NCI-H774 (cell line): ENCODE measurements at places on chromosomes 7 and 10.
A peak's percentile ranks its signal among the peaks of the same experiment; 100 is the strongest.

DNA sequence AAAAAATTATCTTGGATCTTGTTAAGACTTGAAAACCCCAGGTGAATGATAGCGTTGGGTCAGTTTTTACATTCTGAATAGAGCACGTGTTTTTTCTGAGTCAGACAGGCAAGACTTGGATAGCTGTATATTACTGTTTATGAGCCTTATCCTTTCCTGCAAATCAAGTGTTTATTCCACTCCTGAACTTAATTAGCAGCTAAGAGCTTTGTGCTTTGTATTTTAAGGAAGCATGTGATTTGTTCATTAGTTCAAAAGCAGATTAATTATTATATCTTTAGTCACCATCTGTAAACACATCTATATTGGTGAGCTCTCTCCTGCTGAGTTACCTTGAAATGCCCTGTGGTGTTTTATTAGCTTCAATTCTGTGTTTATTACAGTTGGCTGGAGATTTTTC lies 98.6 kb upstream of the PRPS1L1 start:
- peak; percentile 7 for DNase-seq

DNA sequence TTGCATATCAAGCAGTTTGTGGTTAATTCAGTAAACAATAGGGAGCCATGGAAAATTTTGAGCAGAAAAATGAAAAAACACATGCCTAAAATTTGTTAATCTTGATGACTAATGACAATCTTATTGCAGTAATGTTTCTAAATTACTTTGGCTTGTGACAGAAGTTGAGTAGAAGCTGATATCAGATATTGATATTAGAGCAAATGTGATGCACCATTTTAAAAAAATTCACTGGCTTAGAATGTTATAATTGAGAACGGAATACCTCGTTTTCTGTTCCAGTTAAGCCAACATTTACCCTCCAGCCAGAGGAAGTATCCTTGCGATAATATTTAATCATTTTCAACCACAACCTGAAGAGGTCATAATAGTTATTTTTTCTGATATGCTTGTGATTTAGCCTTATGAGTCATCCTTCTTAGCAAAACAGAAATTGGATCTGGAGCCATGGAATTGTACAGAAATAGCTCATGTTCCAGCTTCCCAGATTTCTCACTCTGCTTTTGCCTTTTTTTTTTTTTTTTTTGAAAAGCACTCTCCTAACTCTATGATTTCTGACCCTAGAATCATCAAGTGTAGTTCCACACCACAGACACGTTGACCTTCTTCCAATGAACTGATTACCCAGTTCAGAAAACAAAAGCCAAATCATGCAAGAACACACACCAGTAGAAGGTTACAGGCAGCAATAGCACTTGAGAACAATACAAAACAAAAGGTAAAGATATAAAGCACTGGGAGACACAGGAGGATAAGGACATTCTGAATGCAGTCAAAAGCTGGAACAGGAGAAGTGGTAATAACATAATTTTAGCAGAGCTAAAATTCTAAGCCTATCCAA lies 96.8 kb upstream of the PHYHIPL start:
- DNase-seq, result no peak

- DNase-seq, result no peak
Observed at GRCh38 chr10:72351479-72351878, 3.2 kb downstream of the DNAJB12 start.

DNA sequence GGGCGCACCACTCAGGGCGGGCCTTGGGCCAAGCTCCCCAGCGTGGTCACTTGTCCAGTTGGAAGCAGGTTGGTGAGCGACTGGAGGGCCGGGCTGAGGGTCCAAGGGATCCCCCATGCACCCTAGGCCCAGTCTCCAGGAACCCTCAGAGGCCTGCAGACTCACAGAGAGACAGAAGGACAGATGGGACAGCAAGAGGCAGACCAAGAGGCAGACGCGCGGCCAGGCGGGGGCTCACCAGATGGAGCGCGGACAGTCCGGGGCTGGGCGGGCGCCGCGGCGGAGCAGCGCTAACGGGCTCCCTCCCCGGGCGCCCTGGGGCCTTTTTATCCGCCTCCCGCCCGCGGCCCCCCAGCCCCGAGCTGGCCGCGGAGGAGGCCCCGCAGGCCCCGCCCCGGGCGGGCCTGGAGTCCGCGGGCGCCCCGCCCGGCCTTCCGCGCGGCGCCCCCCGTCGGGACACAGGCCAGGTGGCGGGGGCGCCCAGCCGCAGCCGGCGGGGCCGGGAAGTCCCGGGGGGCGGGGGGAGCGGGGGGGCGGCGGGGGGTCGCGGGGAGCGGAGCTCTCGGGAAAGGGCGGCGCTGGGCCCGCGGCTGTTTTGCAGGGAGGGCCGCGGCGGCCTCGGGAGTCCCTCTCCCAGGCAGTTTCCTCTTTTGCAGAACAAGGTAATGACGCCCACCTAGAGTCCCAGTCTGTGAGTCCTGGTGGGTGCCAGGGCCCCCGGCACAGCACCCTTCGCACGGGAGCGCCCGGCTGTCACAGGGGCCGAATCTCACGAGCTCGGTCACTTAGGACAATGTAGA lies at the start of gene LOXL4:
LOXL4 (minus strand) TSS at position 301 of the 800 bp plus-strand sequence. CDS start 5,175 bp downstream, outside the sequence.
- DNase-seq, result peak; percentile 8

DNA sequence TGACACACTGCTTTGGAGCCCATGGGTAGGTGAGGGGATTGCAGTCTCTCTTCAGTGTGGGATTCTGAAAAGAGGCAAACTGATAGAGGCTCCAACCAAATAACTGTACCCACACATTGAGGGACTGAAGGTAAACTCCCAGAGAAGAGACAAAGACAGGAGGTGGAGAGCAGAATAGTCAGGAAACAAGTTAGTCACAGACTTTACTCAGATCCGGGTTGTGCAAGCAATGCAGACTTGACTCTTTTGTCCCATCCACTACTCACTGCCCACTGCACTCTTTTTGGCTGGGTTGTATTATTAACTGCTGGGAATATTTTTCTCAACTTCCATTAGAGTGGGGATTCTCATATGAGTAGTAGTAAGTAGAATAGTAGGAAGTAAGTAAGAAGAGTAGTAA lies 152.7 kb downstream of the NRG3 start:
- no peak for DNase-seq

- DNase-seq, result no peak
Observed at GRCh38 chr10:112990271-112990670, 40.2 kb downstream of the TCF7L2 start.

DNA sequence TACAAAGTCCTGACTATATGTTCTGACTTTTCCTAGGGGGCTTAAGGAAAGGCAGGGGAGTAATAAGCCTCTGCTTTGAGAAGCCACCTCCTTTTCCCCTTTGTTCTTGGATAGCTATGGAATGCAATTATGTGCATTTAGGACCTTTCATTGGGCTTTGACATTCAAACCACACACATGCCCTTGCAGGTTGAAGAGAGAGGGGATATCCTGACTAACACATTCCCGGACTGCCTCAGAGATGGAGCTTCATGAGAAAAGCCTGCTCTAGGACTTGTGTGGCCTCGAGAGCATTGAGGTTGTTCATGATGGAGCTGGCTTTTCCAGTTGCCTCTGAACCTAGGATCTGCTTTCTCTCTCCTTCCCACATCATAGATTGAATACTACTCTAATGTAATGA lies 694.5 kb downstream of the LRMDA start:
- no peak for DNase-seq

- no peak for DNase-seq
Observed at GRCh38 chr7:14754631-14755030, 147.9 kb downstream of the DGKB start.

DNA sequence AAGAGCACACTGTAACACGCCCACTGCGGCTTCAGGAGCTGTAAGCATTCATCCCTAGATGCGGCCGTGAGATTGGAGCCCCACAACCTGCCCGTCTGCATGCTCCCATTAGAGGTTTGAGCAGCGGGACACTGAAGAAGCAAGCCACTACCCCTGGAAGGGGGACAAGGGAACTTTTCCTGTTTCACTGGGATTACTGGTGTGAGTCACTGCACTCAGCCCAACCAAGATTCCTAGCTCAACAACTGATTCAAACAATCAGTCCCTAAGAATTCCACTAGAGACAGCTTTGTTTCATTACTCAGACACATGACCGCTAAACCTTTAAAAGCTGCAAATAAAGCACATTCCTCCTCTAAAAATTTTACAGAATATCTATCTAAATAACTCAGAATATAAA lies 69.8 kb downstream of the ORC5 start:
- DNase-seq, result no peak

GRCh38 chr10:131652438-131653139 lies 248.2 kb upstream of the PPP2R2D start:
- DNase-seq, result no peak

DNA sequence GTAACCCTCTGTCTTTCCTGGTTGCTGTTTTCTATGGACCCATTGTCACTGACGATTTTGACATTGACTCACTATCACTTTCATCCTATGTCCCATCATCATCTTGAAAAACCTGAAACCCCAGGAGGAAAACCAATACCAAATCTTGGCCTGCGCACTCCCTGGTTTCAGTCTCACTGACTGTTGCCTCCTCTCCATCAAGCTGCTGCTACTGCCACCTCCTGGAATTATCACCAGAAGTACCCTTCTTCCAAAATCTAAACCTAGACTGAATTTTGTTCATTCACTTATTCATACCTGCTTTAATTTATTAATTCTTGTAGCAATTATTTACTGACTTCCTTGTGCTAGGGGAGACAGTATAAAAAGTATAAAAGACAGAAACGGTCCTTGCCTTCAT lies 44.5 kb upstream of the ACBD5 start:
- DNase-seq, result no peak

- DNase-seq, result no peak
Observed at GRCh38 chr10:52394246-52394645, 80.2 kb downstream of the DKK1 start.

DNA sequence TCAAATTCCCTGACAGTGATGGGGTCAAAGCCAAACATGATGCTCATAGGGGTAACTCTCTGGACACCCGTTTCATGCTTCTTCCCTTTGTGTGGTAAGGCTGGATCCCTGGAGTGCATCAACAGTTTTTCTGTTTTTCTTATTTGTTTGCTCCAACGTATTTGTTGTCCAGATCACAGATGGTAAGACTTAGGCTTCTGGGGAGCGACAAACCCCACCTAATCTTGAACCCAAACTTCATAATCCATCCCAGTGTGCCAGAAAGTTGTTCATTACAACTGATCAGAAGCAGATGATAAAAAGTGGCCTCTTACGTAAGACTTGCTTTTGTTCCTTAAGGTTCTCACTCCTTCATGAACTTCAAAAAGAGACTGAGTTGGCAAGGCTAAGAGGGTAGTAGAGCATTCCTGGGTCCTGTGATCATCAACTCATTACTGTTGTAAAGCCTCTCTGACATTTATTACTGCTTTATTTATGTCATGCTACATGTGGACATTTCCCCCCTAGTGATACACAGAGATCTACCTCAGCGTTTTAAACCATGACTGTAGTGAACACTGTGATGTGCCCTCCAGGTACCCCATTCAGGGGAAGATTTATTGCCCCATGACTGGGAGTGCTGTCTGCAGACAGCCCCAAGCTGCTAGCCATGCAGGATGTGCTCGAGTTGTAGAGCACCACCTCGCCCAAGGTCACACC lies 125.6 kb downstream of the CCDC71L start:
- DNase-seq, result no peak

DNA sequence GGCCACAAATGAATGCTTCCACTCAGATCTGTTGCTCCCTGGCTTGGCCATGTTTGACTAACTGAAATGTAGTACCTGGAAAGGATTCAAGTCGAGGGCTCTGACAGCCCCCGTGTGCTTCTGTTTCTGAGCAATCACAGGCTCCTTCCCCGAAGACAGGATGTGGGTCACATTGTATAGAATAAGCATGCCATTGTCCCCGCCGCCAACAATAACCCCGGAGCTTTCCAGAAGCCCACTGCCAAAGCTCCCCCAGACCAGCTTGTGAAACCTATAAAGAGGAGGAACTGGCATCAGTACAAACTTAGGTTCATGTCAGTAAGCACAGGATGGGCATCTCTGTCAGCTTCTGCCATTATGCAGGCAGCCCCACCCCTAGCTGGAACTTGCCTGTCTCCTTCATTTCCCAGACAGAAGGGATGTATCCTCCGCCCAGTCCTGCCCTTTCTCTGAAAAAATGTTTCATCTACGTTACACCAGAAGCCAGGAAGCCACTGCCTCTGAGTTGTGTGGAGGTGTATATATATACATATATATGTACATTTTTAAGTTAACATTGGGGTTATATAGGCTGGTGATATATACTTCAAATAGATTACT lies 10.3 kb downstream of the SEC31B start:
- DNase-seq, result no peak

DNA sequence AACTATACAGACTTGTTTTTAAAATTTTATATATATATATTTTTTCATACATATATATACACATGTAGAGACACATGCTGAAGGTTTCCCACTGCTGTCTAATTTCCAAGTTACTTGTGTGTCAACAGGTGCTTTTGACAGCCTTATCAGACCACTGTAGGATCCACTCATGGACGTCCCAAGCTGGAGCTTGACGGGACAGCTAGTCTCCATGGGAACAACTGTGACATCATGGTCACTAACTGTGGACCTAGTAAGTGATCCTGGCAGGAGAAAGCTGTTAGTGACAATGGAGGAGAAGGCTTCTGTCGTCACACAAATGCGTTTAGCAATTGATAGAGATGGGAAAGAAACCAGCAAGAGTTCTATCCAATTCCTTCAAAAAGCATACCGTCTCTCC lies 60.2 kb upstream of the DDC start:
- DNase-seq, result no peak

DNA sequence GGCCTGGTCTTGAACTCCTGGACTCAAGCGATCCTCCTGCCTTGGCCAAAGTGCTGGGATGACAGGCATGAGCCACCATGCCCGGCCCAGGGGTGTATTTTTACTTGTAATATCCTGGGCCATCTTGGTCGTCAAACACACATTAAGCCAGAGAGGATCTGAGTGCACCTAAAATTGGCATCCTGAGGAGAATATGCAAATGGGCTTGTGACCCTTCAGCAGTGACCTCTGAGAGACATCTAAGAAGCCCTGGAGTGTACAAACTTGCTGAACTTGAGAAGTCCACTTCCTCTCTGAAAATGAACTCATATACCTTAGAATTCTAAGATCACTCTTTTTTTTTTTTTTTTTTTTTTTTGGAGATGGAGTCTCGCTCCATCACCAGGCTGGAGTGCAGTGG lies 372.0 kb upstream of the C7orf33 start:
- no peak for DNase-seq

GRCh38 chr7:54705436-54705835 lies 53.6 kb downstream of the SEC61G start:
- no peak for DNase-seq

- DNase-seq, result no peak
Observed at GRCh38 chr7:46446151-46446550, 525.1 kb upstream of the IGFBP3 start.

GRCh38 chr10:17231788-17232187 lies 3.7 kb downstream of the VIM start:
- no peak for DNase-seq

- DNase-seq, result no peak
Observed at GRCh38 chr10:122421742-122422141, 32.7 kb upstream of the ARMS2 start.

DNA sequence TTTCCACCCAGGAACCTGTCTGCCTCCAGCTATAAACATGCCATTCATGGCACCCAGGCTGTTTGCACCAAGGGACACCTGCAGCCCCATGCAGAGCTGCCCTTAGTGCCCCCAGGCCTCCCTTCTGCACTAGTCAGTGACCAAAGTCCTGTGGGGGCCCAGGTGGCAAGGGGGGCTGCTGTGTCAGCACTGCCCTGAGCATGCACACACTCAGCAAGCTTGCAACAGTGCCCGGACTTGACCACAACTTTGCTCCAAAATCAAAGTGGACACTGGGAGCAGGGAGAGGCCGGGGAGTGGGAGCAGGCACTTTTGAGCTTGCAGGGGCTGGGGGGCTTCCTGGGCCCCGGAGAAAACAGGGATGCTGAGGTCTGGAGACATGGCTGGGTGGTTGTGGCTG lies 192.9 kb upstream of the MBL2 start:
- DNase-seq, result no peak
